ENCODE measurements at places on chromosomes 12 and 14.
A peak's percentile ranks its signal among the peaks of the same experiment; 100 is the strongest.

DNA sequence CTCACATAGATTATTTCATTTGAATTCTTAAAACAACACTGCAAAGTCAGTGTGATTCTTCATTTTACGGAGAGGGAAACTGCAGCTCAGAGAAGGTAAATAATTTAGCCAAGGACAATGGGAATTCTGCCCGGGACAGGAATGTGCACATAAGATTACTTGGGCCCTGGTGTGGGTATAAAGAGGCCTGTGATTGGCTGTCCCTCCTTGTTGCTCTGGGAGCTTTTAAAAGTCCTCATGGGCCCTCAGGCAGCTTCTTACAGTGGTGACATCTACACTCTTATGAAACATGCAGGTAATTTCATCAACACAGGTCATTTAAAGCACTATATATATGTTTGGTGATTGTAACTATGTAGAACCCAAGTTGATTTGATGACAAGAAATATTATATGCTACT is 100.3 kb downstream of the ESR2 start:
- no peak for DNase-seq

- peak; percentile 78 for DNase-seq
Observed at GRCh38 chr12:118136559-118137003, 657 bp downstream of the PEBP1 start.

DNA sequence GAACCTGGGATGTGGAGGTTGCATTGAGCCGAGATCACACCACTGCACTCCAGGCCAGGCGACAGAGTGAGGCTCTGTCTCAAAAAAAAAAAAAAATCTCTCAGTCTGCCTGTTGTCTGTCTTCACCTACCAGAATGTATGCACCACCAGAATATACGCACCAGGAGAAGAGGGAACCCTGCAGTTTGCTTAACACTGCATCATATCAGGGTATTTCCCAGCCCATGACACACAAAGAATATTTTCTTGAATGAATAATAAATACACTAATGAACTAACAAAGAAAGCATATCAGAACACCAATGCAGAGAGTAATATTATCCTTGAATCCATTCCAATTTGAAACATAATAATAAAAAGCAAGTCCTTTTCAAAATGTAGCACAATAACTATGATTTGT is 44.2 kb upstream of the FOXN3 start:
- no peak for DNase-seq

- no peak for DNase-seq
Observed at GRCh38 chr12:3172124-3173007, 95.2 kb downstream of the TSPAN9 start.

DNA sequence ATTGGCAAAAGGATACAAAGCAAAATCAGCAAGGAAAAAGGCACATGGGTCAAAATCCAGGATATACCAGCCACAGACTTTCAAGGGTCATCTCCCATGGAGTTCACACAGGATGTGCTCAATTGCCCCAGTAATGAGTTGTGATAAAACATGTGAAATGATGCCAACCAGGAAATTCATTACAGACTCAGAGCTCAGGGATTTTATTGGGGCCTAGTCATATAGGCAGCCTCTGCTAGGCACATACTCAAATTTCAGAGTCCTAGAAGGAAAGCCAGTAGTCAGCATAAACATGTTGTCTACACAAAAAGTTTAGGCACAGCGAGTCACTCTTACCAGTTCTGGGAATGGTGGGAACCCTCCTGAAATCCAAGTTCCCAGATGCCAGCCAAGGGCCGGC is 64.4 kb upstream of the OSBPL8 start:
- DNase-seq: peak; percentile 34

DNA sequence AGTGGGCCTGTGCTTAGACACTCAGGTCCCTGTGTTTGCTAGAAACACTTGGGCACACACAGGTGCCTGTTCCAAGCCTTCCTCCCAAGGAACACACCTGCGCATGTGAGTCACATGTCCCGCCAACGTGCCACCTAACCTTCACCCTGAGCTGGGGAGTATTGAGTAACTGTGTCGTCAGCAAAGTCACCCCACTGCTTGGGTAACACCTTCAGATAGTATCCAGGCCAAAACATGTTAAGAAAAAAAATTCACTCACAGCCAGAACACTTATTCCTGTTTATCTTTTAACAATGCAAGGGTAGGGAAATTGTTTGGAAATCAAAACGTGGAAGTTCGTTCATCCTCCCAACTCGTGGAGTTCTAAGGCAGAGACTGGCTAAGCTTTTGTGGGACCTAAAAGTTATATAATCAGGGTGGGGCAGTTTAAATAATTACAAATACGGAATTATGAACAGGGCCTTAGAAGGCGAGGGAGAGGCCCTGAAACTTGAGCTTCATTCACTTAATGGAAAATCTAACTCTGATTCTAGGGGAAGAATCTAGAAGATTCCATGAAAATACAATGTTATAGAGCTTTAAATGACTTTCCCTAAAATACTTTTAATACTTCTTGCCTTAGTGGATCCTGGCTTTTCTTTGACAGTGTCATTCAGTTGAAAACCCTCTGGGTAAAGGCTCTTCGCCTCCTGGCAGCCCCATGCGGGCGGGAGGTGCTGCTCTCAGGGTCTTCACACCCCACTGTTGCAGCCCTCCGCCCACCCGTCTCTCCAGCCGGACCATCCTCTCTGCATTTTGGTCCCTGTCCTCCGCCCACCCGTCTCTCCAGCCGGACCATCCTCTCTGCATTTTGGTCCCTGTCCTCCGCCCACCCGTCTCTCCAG is 30.3 kb upstream of the ADIPOR2 start:
- peak; percentile 42 for DNase-seq

- DNase-seq: peak; percentile 2
Observed at GRCh38 chr14:92670643-92671366, 77.6 kb downstream of the LGMN start.

DNA sequence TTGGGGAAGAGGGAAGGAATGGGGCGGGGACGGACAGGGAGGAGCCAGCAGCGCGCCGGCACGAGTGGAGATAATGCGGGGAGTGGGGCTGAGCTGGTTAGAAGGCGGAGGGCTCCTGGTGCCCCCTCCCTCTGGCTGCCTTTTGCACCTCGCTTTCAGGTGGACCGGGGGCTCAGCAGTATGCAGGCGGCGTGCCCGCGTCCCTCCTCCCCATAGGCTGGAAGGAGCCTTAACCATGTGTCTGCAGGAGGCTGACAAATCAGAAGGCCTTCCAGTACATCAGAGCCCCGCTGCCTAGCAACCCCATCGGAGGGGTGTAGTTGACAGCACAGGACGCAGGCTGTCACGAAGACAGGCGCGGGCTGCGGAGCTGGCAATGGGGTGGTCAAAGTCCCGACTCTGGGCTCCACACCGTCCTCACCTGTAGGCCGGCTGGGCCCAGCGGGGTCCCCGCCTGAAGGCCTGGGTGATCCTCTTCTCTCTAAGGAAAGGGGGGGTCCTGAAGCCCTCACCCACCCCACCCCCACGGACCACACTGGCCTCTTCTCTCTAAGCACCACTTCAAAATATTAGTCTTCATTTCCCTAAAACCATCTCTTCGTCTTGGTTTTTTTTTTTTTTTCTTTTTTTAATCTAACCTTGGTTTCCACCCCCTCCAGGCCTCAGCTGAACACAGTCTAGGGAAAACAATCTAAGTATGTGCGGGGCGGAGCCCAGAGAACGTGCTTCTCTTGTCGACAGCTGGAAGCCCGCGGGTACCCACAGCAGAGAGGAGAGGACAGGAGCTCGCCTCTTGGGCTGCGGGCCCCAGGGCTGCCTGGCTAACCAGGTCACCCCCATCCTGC is 44.5 kb downstream of the KDM2B start:
- DNase-seq: peak; percentile 86
